Stimulated activated CD4-positive, alpha-beta T cell treated with anti-CD3 and anti-CD28 coated beads, Interleukin-1b, Interleukin-23, amount 100 ng/mL, for 1 hour (primary cell): ENCODE measurements at places on chromosomes 11 and 22.
A peak's percentile ranks its signal among the peaks of the same experiment; 100 is the strongest.

DNA sequence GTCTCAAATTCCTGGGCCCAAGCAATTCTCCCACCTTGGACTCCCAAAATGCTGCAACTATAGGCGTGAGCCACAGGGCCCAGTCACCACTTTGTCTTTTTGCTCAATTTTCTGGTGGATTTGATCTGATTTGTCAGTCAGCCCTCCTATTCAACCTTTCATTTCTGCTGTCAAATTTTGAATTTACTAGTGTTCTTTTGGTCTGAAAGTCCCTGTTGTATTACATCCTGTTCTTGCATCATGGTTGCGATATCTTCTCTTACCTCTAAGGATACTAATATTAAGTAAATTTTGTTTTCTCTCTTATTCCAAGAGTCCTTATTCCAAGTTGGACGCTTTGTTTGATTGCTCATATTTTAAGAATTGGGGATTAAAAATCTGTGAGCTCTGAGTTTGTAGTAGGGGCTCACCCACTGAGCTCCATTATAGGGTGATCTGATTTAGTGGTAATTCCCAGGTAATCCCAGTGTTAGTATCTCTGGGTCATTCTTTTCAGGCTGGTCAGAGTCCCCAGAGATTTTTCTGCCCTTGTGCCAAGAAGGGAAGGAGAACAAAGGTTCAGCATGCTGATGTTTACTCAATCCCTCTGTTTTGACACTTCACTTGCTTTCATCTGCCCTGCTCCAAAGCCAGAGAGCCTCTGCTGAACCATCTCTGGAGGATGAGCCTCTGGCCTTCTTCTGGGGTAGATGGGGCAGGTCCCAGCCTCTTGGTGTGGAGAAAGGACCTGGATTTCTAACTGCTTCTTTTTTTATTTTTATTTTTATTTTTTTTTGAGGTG lies 10.0 kb downstream of the UPB1 start:
- DNase-seq: no peak

DNA sequence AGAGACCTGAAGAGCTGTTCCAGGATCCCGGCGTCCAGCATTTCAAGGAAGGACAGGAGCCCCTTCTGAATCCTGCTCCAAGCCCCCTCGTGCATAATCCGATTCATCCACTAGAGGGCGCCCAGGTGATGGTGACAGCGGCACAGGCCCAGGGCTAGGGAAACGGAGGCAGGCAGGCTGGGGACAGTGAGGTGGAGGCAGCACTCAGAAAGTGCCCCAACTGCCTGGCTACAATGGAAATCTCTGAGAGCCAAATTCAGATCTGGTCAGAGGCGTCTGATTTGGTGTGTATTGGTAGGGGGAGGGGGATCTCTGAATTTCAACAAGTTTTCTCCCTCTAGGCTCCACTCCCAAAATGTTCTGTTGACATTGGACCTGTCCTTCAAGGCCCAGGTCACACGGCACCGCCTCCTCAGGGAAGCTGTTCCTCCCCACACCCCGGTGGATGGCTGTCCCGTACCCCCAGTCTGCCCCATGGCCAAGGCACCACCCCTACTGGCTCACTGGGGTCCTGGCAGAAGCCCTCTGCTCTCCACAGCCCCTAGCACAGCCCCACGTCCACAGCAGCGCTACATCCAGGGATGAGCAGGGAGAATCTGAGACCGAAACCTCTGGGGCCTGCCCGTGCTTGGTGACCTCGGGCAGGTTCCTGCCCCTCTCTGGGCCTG lies 142.9 kb downstream of the CRYBB2 start:
- DNase-seq: peak; percentile 32

DNA sequence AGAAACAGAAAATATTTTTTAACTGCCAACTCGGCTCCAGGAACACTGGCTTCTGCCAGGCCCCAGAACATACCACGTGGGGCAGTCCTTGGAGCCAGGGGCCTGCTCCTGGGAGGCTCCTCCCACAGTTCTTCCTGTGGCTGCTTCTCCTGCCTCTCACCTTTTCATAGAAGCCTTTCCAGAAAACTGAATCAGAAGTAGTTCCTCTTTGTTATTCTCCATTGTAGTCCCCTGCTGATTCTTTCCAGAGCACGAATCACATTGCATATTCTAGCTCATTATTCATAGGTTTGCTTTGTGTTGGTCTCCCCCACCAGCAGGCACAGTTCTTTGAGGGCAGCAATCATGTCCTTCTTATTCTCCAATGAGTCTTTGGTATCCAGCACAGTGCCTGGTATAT lies 106.0 kb downstream of the EFCAB6 start:
- no peak for DNase-seq

DNA sequence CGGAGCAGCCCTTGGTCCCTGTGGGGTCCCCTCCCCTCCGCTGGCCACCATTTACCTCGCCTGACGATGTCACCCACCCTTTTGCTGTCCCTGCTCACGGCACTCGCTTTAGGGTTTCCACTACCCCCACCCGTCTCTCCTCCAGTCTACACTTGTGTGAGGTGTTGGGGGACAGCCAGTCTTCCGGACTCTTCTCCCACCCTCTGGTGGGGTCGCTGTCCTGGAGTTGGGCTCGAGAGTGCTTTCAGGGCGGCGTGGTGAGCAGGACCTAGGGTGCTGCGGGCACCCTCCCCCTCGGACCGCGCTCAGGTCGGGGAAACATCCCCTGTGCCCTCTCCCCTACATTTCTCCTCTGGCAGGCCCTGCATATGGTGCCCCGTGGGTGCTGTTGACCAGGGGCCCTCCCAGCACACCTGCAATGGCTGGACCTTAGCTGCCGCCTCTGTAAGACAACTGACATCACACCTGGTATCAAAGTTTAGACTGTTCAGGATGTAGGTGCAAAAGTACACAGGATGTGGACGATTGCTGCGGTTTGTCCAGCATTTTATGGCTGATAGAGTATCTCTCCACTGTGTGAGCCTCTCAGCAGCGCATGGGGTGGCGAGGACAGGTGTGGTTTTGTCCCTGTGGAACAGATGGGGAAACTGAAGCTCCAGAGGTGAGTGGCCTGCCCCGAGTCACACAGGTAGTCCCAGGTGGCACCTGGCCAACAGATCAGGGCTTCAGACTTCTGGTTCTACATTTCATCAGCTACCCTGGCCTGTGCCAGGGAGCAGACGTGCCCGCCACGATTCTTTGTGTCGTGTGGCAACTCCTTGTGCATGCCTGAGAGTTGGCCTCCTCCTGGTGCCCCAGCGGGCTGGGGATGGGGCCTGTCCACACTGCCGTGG lies 1.2 kb downstream of the GRK2 start:
- no peak for DNase-seq

DNA sequence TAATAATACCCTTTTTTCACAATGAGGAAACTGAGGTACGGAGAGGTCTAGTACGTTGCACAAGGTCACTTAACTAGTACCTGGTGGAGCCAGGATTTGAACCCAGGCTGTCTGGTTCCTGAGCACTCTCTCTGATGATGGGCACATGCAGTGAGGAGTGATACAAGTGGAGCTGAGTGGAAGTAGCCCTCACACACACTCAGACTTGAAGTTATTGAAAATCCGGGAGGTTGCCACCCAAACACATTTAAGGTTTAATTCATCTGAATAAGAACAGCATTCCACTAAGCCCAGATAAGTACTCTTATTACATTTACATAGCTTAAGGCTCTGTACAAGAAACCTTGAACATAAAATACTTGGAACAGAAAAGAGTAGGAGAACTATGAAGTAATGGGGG lies 4.8 kb downstream of the GRAP2 start:
- DNase-seq: no peak

DNA sequence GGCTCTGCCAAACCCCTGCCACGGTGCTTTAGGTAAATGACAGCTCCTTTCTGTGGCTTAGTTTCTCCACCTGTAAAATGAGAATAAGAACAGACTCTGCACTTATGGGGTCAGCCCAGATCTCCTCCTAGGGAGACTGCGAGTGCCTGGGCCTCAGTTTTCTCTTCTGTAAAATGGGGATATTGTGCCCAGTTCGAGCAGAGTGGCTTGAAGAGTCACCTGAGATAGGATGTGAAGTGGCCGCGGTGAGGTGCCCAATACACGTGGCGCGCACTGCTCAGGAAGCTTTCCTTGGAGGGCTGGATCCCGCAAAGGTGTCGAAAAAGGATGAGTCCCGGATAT lies 473 bp upstream of the EMID1 start:
- DNase-seq: no peak

DNA sequence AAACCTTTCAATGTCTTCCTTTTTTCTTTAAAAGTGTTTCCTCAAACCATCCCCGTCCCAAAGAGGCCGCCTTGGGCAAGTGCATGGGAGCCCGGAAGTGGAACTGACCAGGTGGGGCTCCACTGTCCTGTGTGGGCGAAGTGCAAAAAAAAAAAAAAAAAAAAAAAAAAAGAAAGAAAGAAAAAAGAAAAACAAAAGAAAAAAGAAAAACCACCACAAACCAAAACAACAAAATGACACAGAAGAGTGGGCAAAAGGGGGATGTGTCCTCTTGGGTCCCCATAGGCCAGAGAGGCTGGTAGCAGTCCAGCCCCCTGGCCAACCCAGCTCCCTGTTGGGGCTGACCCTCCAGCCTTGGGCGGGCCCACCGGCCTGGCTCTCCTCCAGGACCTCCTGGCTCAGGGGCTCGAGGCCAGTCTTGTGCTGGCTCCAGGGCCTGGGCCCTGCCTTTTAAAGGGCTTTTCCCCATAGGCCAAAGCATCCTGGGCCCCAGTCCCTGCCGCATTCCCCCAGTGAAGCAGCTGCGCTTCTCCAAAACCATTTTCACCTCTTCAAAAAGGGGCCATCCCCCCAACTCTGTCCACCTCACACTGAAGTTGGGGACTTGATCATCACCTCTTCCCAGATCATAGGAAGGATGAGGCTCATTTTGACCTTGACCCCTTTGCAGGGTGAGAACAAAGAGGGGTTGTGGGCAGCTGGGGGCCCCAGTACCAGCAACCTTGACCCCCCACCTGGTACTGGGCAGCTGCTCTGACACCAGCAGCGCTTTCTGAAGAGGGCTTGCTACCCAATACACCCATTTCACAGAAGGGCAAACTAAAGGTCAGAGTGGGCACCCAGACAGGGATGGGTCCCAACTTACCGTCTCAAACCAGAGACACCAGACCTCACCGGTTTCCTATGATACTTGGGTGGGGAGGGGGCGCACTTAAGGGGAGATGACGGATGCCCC lies 9.4 kb downstream of the CBX6 start:
- no peak for DNase-seq

- peak; percentile 72 for DNase-seq
Observed at GRCh38 chr11:65425105-65425970, 2.7 kb downstream of the NEAT1 start.

DNA sequence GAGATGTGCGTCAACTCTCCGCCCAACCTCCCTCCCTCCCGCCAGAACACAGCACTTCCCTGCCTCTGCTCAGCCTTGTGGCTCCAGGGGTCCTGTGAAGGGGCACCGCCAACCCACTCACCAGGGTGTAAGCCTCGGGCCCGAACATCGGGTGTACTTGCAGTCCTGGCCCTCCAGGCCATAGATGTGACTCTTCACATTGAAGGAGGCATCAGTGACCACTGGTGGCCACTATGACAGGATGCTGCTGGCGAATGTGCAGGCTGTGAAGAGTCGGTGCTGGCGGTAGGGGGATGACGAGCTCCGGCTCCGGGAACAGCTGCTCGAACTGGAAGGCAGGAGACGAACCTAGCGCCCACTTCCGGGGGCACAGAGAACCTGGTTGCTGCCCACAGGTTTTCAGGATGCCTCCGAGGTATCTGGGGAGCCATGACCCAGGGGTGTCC lies 97.4 kb downstream of the MED15 start:
- no peak for DNase-seq

DNA sequence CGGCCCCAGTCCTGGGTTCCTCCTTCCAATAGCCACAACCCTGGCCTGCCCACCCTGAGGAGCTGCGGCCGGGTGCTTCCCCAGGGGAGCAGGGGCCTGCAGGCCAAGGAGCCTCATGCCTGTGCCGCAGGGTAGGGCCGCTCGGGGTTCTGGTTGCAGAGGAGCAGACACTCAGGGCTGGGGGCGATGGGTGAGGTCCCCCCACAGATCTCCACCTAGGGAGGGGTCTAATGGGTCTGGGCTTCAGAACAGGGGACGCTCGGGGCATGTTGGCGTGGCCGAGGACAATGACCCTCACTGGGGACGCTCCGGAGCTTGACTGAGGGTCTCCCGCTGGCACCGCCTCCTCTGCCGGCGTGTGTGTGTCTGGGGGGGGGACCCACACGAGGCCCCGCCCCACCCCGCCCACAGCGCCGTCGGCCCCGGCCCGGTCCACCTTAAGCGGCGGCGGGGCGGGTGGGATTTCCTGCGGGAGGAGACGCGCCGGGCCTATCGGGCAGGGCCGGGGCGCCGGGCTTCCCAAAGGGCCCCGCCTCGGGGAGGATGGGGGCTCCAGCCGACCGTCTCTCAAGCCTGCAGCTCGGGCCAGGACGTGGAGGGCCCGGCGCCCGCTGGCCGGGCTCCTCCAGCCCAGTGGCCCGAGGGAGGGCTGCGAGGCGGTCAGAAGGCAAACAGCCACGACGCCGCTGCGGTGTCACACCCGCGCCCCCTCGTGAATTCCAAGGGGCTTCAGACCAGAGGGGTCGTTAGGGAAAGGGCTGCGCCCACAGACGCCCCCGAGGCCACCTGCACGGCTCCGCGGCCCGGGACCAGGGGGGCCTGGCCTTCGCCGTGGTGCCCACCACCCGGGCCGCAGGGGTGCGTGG lies 640 bp upstream of the ZDHHC8 start:
- DNase-seq: peak; percentile 75

GRCh38 chr11:261624-262023 lies 16.6 kb upstream of the NLRP6 start:
- no peak for DNase-seq

DNA sequence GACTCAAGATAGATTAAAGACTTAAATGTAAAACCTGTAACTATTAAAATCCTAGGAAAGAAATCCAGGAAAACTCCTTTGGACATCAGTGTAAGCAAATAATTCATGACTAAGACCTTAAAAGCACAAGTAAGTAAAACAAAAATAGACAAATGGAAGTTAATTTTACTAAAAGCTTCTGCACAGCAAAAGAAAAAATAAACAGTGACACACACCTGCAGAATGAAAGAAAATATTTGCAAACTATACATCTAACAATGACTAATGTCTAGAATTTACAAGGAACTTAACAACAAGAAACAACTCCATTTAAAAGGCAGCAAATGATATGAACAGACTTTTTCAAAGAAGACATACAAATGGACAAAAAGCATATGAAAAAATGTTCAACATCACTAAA lies 359.1 kb downstream of the LUZP2 start:
- DNase-seq: no peak

DNA sequence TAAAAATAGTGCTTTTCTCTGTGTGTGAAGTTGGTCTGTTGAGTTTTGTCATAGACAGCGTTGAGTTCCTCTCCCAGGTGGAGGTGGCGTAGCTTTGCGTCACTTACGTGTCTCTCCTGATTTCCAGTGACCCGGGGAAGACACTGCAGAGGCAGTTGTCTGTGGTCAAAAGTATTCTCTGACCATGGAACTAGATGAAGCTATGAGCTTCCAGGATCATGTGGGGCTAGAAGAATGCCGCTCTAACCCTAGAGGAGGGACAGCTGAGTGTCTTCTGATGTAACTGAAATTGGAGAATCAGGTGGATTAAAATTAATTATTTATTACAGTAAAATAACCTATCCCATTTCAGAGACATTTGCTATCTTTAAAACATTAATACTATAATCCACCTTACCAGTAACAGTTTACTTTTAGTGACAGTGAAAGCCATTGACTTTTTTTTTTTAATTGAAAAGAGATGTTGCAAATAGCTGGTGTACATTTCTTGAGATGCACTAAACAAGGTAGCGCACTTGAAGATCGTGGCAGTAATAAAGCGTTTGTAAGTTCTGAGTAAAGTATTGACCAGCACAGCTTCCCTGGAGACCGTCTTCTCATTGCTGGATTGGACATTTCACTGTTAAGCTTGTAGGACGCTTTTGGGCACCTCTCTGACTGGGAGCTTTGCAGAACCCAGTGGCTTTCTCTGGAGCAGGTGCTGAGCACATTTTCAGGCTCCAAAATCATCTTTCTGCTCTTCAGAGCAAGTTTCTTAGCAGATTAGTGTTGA lies 9.7 kb downstream of the CAT start:
- no peak for DNase-seq

- DNase-seq: no peak
Observed at GRCh38 chr11:1573077-1573902, 1.2 kb upstream of the DUSP8 start.
